Stimulated activated CD8-positive, alpha-beta memory T cell treated with anti-CD3 and anti-CD28 coated beads, Interleukin-15, amount 100 ng/mL, for 24 hours (primary cell): ENCODE measurements at places on chromosomes 3 and 15.

GRCh38 chr15:45457220-45457619, 65.3 kb downstream of the SLC30A4 start:
- DNase-seq: no peak

- no peak for DNase-seq
These were observed 20.9 kb downstream of the MRAS start for GRCh38 chr3:138369151-138369900.

- no peak for DNase-seq
These were observed 579.0 kb downstream of the MFSD1 start for GRCh38 chr3:159380891-159381290.

- DNase-seq: no peak
These were observed 302.5 kb upstream of the AZI2 start for GRCh38 chr3:28651159-28651558.

DNA sequence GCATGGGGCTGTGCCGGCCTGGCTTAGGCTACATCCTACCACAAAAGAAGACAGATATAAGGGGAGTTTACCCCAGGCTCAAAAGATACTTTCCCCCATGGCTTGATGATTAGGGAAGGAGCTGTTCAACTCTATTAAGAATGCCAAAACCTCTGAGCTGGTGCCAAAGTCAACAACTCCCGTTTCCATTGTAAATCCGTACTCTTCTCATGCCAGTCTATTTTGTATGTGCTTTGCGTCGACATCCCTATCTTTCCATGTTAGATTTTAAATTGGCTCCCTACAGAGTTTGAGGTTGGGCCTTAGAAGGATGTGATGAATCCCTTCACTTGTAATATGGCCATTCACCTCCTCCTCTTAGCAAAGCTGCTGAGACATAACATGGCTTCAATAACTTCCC, 46.9 kb downstream of the RLBP1 start:
- DNase-seq: no peak

DNA sequence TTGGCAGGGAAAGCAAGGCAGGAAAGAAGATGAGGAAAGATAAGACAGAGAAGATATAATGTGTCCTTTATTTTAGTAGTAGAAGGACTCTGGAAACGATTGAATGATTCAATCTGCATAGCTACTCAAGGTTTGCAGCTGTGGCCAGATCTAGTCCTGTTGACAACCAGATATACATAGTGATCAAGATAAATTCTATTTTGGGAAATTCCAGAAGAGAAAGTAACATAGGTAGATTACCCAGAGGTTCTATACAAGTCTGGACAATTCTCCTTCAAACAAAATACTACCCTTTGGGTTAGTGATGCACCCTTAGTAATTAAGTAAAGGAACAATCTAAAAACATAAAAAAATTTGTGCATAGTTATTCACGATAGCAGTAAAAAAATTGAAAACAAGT, 9.4 kb downstream of the TERC start:
- no peak for DNase-seq

DNA sequence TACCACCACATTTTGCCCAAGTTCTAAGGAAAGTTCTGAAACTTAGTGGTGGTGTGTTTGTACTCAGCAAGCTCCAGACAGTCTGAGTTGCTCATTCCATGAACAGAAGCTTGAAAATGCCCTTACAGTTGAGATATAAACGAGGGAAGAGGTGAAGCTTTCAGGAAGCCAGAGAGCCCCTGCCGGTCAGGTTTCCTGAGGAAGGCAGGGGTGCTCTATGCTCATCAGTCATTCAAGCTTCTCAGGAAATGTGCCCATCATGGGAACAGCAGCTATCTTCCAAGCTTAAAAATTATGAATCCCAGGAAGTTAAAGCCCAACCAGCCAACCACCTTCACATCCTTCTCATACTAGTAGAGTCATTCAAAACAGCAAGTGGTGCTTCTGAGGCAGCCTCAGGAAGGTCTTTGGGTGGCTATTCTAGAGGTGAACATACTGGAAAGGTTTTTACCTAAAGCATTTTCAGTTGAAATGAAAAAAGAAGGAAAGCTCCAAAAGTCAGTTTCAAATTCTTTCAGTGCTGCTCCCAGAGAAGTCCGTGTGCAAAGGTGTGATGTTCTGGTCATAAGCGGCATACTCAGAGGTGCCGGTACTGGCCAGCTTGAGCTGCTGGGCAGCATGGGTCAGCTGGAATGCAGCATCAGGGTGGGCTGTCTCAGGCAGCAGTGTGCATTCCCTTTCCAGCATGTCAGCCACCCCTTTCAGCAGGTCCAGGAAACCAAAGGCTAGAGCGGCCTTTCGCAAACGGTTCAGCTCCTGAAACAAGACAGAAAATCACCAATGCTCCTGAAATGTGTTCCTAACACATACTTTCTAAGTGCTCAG, 31.8 kb downstream of the INTS14 start:
- DNase-seq: no peak

GRCh38 chr3:123593381-123593780, 8.5 kb upstream of the HACD2 start:
- DNase-seq: no peak

DNA sequence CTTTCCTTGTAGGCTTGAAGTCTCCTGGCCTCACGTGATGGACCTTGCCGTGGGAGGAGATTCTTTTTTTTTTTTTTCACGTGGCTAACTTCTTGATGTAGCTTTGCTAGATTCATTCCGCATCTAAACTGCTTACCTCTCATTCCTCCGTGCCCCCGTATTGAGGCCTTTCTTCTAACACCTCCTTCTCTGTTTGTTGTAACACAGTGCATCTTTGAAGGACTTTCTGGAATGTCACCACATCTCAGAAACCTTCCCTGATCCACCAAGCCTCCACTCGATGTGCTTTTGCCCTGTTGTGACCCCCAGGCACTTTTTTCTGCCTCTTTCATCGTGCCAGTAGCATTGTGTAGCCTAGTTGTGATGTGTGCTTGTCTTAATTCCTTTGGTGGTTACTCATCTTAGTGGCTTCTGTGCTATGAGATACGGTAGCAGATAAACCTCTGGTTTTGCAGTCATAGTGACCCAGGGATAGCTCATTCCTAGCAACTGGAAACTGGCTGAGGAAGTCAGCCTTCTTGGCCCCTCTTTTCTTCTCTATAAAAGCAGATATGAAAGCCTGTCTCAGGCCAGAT, 1.6 kb upstream of the BNC1 start:
- no peak for DNase-seq

DNA sequence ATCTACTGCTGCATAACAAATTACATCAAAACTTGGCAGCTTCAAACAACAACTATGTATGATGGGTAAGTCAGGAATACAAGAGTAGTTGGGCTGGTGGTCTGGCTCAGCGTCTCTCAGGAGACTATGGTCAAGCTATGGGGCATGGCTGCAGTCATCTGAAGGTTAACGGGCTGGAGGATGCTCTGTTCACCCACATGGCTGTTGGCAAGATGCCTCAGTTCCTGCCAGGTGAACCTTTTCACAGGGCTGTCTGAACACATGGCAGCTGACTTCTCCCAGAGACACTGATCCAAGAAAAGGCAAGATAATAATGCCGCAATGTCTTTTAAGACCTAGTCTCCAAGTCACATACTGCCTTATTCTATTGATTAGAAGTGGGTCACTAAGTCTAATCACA, 63.7 kb downstream of the GPR176 start:
- no peak for DNase-seq

DNA sequence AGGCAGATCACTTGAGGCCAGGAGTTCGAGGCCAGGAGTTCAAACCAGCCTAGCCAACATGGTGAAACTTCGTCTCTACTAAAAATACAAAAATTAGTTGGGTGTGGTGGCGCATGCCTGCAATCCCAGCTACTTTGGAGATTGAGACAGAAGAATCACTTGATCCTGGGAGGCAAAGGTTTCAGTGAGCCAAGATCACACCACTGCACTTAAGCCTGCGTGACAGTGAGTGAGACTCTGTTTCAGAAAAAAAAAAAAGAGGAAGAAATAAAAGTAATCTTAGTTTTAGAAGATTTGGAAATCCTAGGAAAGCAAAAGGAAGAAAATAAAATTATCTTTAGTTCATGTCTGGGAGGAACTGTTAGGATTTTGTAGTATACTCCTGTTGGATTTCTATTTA, 77.2 kb downstream of the IL12A start:
- no peak for DNase-seq

DNA sequence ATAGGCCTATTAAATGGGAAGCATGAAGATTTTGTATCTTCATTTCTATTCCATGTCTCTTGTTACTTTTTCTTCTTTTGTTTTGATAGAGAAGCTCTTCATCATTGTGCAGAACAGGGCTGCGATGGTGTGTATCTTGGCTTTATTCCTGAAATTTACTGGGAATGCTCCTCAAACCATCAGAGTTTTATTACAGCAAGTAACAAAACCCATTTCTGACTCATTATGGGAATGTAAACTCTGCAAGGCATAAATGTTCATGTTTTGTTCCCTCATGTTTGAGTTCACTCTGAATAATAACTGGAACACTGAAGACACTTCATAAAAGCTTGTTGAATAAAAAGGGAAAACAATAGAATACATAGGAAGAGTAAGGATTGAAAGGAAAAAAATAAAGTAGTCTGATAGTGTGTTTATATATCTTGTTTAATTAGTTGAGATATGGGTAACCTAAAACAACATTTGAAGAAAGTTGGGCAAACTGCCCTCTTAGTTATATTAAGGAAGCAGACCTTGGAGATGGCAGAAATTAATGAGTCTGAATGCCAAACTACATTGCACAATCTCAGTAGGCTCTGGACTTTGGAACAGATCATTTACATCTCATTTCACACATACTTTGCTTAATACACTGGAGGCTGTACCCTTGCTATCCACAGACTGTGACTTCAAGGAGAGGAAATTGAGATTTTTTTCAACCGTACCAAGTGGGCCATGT, 521.5 kb downstream of the GRM7 start:
- DNase-seq: no peak

DNA sequence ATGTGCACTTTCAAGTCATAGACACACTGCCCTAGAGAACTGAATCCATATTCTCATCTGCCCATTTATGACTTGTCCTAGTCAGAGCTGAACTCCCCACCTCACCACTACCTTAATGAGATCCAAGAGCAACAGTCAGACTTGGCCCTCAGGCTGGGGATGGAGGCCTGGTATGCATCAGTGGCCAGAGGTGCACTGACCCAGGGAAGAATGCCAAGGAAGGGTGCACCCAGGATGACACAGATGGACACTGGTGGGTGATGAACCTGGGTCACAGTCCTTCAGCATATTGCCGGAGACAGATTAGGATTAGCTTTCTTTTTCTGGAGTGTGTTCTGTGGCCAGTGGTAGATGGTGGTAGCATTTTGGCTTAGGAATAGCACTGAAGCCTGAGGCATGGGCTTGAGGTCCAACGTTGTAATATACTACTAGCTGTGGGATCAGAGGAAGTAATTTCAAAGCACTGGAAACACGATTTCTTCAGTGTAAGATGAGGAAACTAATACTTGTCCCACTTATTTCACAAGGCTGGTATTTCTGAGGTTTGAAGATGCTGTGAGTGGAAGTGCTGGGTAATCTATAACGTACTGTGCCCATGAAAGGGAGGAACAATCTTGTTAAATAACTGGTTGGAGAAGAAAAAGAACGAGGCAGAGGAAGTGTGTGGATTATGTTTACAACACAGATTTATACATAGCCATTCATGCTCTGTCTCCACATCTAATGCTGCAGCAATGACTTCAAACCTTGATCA, 265.0 kb downstream of the THRB start:
- no peak for DNase-seq

GRCh38 chr3:133115176-133115575, 77.0 kb downstream of the TMEM108 start:
- DNase-seq: no peak

DNA sequence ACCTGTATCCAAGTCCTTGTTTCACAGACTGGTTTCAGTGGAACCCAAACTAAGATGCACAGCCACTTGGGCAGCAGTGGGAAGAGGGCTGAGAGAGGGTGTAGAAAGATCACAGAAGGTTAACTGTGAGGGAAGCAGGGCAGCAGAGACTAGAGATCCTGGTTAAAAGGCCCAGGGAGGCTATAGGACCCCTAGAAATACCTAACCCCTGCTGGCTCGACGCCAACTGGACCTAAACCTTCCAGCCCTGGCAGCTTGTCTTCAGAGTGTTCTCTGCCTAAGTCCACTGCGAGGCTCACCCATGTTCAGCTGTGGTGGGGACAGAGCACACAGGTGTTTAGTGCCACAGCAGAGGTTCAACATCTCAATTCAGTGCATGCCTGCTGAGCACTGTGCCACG, 96.5 kb downstream of the ZNF621 start:
- no peak for DNase-seq

GRCh38 chr3:65168547-65168946, 480.7 kb upstream of the ADAMTS9 start:
- no peak for DNase-seq

- DNase-seq: no peak
These were observed 47.9 kb upstream of the SYNM start for GRCh38 chr15:99057020-99057419.

- DNase-seq: no peak
These were observed 40.8 kb upstream of the CD47 start for GRCh38 chr3:108131475-108132134.

DNA sequence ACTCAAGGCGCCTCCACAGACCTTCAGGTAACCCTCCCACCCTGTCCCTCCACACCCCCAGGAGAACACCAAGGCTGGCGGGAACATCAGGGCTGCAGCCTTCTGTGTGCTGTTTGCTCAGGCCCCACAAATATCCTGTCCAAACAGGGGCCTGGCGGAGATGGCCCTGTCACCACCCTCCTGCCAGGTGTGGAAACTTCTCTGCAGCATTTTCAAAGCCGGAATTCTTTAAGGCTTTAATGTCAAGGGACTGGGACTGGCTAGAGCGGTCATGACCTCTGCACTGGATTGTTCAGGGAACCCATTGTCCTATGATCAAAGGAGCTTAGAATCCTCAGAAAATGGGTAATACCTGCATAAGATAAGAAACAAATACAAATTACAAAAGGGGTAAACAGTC, 46.6 kb downstream of the FBLN2 start:
- no peak for DNase-seq

DNA sequence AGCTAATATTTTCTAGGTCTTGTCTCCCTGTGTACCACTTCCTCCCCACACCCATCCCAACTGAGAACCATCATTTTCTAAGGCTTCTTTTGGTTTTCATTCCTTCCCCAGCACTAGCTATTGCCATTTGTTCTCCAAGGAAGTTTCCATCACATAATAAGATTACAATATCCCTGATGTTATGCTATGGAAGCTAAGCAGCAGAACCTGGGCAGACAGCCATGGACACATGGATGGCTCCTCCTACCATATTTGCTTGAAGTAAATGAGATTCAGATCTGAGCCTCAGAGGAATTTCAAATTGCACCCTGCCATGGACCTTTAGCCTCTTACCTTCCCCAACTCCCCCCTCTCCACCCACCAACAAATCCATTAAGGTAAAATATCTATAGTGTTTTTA, 31.5 kb downstream of the GASK1A start:
- DNase-seq: no peak

DNA sequence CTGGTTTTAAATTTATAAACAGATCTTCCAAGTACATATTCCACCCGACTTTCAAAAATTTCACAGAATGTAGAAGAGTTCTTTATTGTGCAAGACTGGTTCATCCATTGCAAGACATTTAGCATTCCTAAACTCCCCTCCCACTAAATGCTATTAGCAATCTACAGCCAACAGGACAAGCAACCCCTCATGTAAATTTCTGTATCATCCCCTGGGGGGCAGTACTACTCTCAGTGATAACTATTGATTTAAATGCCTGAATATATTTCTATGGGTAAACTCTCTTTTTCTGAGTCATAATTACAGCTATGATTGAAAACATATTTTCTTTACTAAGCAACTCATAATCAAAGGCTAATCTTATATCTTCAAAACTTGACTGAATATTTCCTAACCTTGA, 10.7 kb upstream of the SLC15A2 start:
- DNase-seq: no peak

GRCh38 chr3:186152889-186153292, 44.0 kb upstream of the ETV5 start:
- DNase-seq: no peak

- DNase-seq: no peak
These were observed 54.2 kb upstream of the TMCO5A start for GRCh38 chr15:37880009-37880834.
